ENCODE measurements at places on chromosomes 13 and 19.

GRCh38 chr13:99724633-99725517 lies 223.6 kb downstream of the TM9SF2 start:
- DNase-seq, result no peak

GRCh38 chr19:6236310-6237291 lies 43.2 kb downstream of the MLLT1 start:
- no peak for DNase-seq

GRCh38 chr13:110387451-110388107 lies 80.5 kb downstream of the COL4A2 start:
- DNase-seq, result no peak

GRCh38 chr13:31242916-31243315 lies 43.1 kb downstream of the B3GLCT start:
- DNase-seq, result no peak

DNA sequence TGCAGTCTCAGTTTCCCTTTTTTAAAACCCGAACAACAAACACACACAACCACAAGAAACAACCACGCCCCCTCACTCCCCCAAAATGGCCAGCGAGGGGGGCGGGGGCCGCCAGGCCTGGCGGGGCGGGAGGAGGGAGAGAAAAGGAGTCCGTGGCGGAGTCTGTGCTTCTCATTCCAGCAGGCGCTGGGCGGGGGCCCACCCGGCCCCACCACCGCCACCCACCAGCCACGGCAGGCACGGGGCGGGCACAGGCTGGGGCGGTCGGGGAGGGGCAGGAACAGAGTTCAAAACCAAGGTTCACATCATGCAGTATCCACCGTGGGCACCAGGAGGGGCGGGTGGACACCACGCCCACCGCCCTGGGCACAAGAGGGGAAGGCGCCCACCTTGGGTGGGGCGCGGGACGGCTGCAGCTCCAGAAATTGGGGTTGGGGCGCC lies 12.9 kb downstream of the DPF1 start:
- DNase-seq, result no peak

DNA sequence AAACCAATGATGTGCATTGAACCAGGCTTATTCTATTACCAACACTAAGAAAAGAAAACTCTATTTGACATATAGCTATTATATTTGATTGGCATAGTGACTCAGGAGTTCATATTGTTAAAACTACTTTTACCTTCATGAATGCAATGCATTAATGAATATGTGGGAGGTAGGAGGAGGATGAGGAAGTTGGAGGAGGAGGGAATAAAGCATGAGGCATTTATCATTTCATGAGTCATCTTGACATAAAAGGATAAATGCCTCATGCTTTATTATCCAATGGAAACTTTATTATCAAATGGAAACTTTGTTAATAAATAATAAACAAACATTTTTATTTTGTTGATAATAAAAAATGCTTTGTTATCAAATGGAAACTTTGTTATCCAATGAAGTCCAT lies 116.5 kb downstream of the SPRY2 start:
- no peak for DNase-seq

- no peak for DNase-seq
Measured at GRCh38 chr19:2561221-2561620, 85.3 kb downstream of the GADD45B start.

DNA sequence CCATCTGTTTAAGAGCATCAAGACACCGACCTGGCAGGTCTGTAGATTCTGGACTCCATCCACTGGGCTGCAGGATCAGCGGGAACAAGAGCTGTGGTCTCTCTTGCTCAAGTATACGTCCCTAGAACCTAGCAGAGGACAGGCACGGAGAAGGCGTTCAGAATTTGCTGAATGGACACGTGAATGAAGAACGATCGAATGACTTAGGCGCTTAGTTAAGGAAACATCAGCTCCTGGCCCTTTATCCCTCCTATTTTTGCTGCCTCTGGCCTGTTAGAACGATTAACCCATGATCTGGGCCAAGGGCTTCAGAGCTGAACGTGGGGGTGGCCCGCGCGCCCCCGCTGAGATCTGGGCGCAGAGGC lies 953 bp downstream of the DZIP1 start:
- DNase-seq, result no peak

- no peak for DNase-seq
Measured at GRCh38 chr19:1453525-1454364, 3.8 kb downstream of the APC2 start.

GRCh38 chr13:73825143-73825542 lies 309.1 kb downstream of the KLF12 start:
- DNase-seq, result no peak

- no peak for DNase-seq
Measured at GRCh38 chr19:10780368-10780767, 55.6 kb downstream of the TMED1 start.

DNA sequence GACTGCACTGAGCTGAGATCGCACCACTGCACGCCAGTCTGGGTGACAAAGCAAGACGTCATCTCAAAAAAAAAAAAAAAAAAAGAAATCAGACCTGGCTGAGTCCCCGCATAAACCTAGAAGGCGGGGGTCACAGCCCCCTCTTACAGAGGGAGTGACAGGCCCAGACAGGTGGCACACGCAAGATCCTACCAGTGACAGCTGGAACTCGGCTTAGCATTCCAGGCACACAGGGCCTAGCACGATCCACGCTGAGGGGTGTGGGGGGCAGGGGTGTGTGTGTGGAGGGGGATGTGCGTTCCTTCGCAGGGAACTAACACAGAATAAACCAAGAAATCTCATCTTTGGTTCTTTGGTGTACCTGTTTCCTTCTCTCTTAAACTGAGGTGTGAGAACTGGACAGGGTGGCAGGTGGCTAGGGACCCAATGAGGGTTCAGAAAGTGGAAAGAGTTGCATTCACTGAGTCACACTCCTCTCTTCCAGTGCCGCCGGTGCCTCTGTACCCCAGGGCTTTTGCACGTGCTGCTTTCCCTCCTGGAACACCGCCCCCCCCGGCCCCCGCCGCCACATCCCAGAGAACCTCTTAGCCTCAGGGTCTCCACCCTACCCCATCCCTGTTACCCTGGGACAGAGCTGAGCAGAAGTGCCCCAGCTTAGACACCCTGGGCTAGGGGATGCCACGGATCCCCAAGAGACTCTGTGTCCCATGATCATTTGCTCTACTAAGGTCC lies 5.0 kb downstream of the SGTA start:
- DNase-seq, result no peak

DNA sequence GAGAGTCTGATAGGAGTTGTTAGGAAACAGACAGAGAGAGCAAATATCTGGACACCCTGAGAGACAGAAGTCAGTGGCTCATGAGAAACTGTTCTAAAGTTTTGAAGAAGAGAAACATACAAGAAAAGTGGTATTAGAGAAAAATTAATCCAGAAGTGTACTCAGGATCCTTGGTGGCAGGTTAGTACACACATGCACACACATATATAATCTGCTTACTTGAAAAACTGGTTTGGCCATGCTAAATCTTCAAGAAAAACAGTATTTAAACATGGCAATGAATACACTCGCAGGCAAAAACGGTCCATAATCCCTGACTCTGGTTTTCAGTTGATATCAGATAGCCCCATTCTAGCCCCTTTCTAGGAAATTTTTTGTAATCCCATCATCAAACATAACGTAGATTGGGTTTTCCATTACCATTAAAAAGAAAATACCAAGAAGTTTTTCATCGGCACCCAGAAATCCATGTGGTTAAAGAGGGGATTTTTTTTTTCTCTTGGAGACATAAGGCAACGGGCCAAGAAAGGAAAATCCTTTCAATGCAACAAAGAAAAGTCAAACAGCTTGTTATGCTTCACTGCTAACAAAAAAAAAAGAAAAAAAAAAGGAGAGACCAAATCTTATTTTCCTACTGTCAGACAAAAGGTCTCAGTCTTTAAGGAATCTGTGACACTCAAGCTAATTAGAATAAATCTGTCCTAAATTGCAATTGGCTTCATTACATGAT lies 178.0 kb upstream of the MIR17HG start:
- DNase-seq, result no peak

DNA sequence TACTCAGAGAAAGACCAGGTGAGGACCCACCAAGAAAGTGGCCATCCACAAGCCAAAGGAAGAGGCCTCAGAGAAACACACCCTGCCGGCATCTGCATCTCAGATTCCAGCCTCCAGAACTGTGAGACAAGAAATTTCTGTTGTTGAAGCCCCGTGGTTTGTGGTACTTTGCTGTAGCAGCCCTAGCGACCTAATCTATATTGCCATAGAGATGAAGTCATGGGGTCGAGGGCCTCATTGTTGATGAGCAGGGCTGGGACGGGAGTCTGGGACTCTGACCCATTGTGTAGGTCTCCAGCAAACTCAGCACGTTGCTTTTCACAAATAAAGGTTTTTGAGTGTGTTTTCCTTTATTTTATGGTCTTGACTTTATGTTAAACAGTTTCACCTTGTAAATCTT lies 174.9 kb downstream of the TNFSF13B start:
- no peak for DNase-seq

- no peak for DNase-seq
Measured at GRCh38 chr13:99367663-99368448, 60.7 kb upstream of the GPR183 start.

- no peak for DNase-seq
Measured at GRCh38 chr13:60398907-60399589, 2.0 kb downstream of the TDRD3 start.

DNA sequence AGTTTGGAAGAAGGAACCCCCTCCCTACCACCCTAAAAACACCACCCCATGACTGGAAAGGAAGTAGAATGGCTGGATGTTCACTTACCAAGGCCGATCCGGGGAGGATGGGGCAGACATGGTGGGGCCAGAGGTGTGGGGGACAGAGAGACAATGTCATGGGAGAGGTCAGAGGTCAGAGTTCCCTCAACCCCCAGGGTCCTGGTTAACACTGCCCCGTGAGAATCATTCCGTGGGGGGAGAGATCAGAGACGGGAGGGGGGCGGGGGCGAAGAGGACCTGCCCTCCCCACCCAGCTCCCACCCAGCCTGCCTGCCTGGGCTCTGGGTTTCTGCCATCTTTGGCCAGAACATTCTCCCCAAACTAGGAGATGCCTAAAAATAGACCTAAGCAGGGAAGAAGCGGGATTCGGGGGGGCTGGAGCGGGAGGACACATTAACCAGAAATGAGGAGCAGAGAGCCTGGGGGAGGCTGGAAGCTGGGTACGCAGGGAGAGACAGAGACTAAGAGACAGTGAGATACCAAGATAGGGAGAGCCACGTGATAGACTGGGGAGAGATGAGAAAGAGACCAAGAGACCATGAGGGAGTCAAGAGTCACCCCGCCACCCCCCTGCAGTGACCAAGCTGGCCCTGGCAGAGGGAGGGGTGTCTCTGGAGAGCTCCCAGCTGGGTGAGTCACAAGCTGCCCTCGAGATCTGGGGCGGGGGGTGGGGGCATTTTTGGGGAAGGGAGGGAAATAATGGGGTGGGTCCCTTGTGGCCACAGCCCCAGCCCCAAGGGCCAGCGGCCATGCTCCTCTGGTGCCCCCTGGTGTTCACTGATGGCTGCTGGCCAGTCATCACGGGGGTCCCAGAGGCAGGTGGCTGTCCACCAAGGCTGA lies 6.1 kb upstream of the KANK2 start:
- no peak for DNase-seq

GRCh38 chr19:40284251-40284500 lies 969 bp downstream of the AKT2 start:
- no peak for DNase-seq

- DNase-seq, result no peak
Measured at GRCh38 chr19:1862424-1863327, 703 bp downstream of the KLF16 start.

GRCh38 chr13:28100150-28101121 lies at the start of gene FLT3:
TSS of gene FLT3 (minus strand) at chr13:28100576. CDS start at chr13:28100510, 66 bp downstream.
- peak; percentile 7 for DNase-seq

- peak; percentile 43 for DNase-seq
Measured at GRCh38 chr19:35114353-35115176, 1.1 kb upstream of the FXYD3 start.

DNA sequence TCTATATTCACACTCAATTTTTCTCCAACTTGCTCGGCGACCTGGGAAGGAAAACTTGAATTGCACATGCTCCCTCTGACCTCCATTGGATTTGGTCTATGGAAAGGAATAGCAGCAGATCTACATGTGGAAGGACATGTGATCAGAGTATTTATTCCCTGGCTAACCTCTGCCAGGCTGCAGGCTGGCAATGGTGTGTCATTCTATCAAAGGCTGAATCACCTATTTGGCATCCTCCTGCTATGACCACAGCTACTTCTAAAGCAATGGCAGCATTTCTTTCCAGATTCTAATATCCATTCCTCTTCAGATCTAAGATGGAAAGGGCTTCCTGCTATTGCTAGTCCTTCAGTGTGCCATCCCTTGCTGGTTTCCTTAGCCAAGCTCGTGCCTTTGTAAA lies 144.3 kb upstream of the FREM2 start:
- DNase-seq, result no peak

DNA sequence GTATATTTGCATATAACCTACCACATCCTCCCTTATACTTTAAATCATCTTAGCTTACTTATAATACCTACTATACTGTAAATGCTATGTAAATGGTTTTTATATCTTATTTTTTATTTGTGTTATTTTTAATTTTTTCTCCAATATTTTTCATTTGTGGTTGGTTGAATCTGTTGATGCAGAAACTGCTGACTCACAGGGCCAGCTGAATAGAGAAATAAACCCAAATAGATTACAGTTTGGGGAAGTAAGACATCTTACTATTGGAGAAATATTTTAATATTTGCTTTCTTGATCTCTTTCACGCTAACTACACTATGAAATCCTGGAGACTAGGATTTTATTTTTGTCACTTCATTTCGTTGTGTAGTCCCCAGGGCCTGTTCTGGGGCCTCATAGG lies 7.1 kb downstream of the SMAD9 start:
- no peak for DNase-seq

DNA sequence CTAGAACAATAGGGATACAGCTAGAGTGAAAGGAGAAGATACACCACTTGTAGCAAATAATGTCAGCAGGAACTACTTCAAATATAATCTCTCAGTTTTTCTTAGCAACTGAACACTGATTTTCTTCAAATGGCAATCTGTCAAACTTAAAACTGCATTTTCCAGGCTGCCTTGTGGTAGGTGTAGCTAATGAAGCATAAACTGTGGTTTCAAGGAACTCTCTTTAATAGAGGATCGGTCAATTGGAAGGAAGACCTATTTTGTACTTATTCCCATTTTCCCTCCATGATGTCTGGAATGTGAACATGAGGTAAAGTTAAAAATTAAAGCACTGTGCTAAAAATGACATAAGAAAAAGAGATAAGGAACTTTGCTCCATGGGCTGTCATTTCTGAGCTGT lies 1261.9 kb downstream of the PCDH17 start:
- no peak for DNase-seq

DNA sequence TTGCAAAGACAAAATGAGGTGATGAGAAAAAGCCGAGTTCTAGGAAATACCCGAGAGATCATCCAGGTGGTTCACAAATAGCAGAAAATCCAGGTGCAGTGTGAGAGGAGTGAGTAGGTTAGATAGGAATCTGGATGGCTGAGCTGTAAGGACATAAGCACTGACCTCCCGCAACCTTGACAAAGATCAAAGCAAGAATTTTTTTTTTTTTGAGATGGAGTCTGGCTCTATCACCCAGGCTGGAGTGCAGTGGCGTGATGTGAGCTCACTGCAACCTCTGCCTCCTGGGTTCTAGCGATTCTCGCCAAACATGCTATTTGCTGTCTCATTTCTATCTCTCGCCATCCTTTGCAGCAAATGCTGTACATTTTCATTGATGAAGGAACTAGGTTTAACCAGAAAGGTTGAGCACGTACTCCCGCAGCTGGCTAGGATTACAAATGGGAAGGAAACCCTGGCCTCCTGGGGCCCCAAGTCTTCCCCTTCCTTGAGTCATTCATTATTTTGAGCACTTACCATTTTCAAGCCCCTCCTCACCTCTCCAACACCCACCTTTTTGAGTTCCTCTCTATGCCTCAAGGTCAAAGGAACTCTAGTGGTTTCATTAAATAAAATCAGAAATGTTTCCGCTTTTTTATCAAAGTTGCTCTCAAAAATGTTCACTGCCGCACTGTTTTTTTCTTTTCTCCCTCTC lies 38.8 kb downstream of the NLRP12 start:
- DNase-seq, result no peak

Measured in stimulated activated CD4-positive, alpha-beta T cell treated with anti-CD3 and anti-CD28 coated beads, Interleukin-12 subunit alpha, Interleukin-12 subunit beta, amount 100 ng/mL, for 24 hours (primary cell).